Ascending aorta (tissue), 2 donors: ENCODE measurements at places on chromosomes 1 and 21.

GRCh38 chr1:234956821-234957329 is 171.8 kb downstream of the TOMM20 start:
- DNase-seq = peak; percentile 58

GRCh38 chr1:210707300-210708240 is 378.9 kb downstream of the HHAT start:
- no peak for DNase-seq

DNA sequence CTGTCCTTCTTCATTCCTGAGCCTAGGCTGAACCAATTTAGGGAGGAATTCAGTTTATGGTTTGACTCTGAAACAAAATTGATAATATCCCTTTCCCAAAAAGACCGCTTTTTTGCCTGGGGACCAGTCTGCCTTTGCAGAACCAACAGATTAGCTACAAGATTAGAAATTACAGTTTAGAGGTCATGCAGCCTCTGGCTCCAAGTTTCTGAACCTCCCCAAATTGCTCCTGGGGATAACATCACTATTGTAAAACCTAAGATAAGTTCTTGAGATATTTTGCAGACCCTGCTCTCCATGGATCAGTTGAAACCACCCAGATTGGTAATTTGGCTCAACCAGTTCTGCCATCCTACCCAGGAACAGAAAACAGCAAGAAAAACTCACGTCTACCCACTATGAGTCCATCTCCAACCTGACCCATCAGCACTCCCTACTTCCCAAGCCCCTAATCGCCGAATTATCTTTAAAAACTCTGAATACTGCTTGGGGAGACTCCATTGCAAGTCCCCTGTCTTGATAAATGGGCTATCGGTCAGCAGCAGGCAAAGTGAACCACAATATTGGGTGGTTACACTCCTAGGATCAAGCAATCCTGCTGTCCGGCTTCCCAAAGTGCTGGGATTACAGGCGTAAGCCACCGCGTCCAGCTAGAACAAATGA is 605 bp upstream of the RABGGTB start:
- no peak for DNase-seq

DNA sequence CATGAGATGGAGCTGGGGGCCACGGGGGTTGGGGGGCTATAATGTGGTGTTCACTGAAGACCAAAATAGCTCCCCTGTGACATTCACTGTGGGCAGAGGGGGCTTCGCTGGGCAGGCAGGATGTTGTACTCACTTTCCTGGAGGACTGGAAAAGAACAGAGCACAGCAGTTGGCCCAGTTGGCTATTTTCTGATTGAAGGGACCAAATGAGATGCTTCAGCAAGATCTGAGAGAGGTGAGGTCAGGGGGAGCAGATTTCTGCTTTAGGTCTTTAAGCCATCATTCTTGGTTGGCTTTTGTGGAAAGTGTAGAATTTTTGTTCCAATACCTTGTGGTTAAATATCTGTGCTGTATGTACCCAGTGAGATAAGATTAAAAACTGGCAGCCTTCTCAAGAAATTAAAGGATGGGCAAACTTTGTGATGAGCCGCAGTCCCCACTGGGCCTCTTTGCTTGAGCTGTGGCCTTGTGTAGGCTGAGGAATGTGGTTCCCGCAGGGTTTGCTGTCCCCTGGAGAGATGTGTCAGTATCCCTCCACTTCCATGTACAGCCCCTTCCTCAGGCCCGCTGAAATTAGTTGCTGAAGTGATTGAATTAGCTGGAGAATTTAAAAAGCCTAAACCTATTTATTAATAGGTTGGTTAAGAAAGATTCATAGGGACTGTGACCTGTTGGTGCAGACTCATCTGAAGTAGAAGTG is 80.7 kb downstream of the ATP5PO start:
- no peak for DNase-seq

- no peak for DNase-seq
These were observed 42.5 kb downstream of the C1orf21 start for GRCh38 chr1:184429335-184429734.

GRCh38 chr1:213054733-213055591 is 3.9 kb downstream of the RPS6KC1 start:
- DNase-seq = no peak

- DNase-seq = no peak
These were observed at the start of gene CXADR for GRCh38 chr21:17512253-17513213. TSS of gene CXADR (plus strand) at chr21:17513043. CDS start at chr21:17513130, 87 bp downstream.

DNA sequence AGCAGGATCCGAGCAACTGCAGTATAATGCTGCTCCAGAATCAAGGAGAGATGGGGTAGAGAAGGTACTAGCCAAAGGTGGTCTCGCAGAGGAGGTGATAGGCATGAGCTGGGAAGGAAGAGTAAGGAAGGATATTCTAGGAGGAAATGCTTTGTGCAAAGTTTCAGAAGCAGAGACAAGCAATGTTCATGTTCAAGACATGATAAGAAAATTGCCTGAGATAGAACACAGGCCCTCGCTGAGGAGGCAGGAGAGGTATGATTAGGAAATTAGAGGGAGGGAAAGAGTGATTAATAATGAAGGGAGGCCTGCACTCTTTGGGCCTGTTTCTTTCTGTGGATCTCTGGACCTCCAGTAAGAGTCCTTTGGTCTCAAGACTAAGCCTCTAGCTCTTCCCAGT is 12.9 kb upstream of the ETV3 start:
- DNase-seq = no peak

DNA sequence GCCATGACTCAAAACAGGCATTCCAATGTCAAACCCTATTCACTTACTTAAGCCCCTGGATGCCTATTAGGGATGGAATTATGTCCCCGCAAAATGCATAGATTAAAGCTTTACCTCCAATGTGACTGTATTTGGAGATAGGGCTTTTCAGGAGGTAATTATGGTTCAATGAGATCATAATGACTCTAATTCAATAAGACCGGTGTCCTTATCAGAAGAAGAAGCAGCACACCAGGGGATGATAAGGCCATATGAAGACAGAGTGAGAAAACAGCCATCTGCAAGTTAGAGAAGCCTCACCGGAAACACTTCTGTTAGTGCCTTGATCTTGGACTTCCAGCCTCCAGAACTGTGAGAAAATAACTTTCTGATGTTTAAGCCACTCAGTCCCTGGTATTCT is 1131.8 kb upstream of the TMPRSS15 start:
- DNase-seq = no peak

DNA sequence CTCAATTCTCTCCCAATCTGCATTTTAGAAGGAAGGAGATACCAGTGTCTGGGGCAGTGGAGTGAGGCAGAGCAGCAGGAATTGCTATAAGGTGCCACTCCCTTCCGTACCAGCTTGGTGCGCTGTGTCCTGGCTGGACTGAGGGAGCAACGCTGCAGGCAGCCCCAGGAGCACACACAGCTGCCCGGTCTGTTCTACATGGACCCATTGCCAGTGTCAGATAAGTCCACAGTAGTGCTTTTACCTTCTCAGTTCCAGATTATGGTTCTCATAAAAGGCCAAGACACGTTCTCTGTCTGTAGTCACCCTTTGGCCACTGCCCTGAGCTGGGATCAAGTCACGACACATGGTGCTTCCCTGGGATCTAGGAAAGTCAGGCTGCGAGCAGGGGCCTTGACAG is 44.1 kb upstream of the BARHL2 start:
- no peak for DNase-seq
